ENCODE measurements at places on chromosomes 1 and 21. TPM values are rescaled to one million over a fixed set of nuclear protein-coding genes. Genes with fewer than 3 reads are reported as not detected.
A peak's percentile ranks its signal among the peaks of the same experiment; 100 is the strongest.

GRCh38 chr1:37776946-37777516 is 12.1 kb upstream of the EPHA10 start:
- DNase-seq = no peak

SERPINC1 gene
- total RNA-seq = not detected

DNA sequence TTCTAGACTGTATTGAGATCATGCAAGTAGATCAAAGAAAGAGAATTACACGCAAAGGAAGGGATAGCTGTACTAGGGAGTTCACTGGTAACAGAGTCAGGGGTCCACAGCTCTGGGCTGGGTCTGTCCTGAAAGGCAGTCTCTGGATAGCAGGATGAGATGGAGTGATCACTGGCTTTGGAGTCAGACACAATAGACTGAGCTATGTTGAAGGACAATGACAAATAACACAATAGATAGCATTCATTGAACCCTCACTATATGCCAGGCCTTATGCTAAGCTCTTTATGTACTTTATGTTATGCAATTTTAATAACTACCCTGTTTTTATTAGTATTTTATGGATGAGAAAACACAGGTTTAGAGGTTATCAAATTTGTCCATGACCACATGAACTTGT is 10.0 kb upstream of the DNAJC6 start:
- DNase-seq = no peak

DNA sequence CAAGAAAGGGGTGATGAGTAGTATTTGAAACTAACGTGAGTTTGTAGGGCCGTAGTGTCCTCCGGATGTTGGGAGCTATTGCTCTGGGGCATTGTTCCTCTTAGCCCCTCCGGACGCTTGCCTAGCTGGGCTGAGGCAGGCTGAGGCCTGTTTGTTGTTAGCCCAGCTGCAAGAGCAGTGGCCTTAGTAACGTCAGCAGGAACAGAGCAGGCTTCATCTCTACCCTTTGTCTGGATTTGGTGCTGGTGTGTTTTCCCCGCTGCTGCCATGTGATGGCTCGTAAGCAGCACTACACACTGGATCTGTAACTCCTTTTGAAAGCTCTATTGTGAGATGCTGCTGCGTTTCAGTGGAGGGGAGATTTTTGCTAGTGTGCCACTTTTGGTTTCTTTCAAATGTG is 57.6 kb downstream of the DNM3 start:
- DNase-seq = no peak

GRCh38 chr1:77036560-77036959 is 169.3 kb downstream of the ST6GALNAC5 start:
- DNase-seq = no peak

OLIG2 gene
- not detected for total RNA-seq

- DNase-seq = no peak
These were observed 92.0 kb downstream of the DIRAS3 start for GRCh38 chr1:67958472-67958871.

FCER1G gene
- total RNA-seq = 194 TPM

GRCh38 chr1:67789551-67789950 is 43.7 kb downstream of the GNG12 start:
- DNase-seq = no peak

DNA sequence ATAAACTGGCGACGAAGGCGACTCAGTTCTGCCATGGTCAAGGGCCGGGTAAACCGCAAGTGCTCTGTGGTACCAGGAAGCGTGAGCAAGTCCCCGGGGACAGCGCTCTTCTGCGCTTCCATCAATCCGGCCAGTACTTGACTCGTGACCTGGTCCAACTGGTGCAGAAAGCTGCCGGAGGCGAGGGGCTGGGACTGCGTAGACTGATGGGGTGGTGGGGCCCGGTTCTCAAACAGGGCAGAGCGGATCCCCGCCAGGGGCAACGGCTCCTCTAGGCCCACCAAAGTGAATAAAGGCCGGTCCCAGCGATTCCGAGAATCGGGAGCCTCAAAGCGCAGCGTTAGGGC is 852 bp downstream of the KTI12 start:
- peak; percentile 64 for DNase-seq

GRCh38 chr1:211942583-211942982 is 92.8 kb downstream of the INTS7 start:
- no peak for DNase-seq

DNA sequence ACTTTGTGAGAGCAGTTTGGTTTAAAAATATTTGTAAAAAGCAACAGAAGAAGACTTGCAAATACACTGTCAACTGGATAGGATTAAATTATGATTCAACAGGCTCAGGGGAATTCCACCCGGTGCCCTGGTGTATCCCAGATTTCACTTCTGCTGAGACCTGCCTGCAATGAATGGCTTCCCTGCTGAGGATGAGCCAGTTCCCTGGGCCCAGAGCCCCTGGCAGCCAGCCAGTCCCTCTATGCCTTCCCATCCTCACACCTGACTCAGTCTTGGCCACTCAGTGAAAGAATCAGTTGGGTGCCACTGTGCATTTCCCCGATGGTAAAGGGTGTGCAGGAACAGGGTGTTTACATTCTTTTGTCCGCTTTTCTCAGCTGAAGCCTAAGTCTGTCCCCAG is 64.4 kb downstream of the KCTD3 start:
- no peak for DNase-seq

- no peak for DNase-seq
These were observed 52.1 kb upstream of the BACE2 start for GRCh38 chr21:41115851-41116250.

DNA sequence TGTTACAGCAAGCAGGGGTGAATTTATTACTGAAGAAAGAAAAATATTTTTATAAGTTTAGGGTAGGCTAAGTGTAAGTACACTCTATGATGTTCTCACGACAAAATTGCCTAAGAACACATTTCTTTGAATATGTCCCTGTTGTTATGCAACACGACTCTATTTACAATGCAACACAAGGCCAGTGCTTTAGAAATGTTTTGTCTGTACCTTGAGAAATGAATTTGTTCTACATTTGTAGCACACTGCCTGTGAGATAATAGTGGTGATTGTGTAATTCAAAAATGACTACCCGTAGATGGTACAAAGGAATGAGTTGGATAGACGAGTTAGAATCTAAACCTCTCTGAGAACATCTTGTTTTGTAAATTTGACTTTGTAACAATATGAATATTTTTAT is 63.7 kb upstream of the IGSF5 start:
- DNase-seq = no peak

TGFBR3 gene
- 78.3 TPM for total RNA-seq

GRCh38 chr1:204153667-204154066 is 1.8 kb upstream of the ETNK2 start:
- DNase-seq = no peak

DNA sequence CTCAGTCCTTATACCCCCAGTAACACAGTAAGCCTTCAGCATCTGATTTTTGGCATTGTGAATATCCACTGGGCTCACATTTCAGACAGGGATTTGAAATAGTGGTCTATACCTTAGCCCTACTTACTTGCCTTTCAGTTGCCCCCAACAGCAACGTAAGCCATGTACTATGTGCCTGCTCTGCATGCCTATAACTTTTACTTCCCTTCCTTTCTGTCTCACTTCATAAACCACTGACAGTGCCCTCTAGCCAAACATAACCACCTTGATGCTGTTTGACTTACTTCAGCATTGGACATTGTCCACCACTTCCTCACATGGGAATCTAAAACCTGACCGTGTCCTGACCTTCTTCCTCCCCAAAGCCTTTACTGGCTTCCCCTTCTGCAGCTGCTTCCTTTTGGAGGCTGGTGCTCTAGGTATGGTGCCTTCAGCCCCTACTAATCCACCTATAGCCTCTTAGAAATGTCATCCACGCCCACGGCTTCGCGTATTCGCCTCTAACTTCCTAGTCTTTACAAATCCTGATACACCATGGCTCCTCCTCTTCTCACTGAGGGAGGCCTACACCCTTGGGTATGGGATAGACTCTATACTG is 3.6 kb upstream of the ZNF672 start:
- DNase-seq = no peak

TUFT1 gene
- total RNA-seq = 9.9 TPM

- no peak for DNase-seq
These were observed 207.7 kb downstream of the HHAT start for GRCh38 chr1:210536254-210536961.

ADAMTS5 gene
- total RNA-seq = under 0.01 TPM

DNA sequence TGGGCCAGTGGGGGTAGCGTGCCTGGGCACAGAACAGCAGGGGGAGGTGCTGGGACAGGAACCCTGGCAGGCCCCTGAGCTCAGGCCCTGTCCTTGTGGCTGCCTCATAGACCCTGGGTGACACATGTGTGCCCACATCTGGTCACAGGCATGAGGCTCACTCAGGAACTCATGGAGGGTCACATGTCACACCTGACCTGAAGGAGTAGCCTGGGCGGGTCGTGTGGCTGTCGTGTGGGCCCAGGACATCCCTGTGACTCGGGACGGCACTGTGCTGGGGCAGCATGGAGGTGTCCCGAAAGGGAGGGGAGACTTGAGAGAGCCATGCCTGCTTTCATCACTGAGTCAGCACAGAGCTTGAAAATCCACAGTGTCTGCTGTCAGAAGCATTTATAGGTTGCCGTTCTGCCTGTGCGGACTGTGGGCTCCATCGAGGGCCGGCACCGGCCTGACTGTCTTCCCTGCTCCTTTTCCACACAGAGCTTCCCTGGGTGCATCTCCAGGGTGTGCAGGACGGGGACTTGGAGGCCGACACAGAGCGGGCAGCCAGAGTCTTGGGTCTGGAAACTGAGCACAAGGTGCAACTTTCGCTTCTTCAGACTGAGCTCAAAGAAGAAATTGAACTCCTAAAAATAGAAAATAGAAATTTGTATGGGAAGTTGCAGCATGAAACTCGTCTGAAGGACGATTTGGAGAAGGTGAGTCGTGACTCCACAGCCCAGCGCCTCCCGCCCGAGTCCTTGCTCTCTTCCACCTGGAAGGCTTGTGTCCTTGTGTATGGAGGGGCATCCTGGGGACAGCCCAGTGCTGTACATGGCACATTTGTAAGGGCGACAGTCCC is 32.8 kb downstream of the PCNT start:
- no peak for DNase-seq

PTPN22 gene
- total RNA-seq = 15.2 TPM

ELF3 gene
- total RNA-seq = 148 TPM

GUCA2A gene
- not detected for total RNA-seq

GRCh38 chr1:29646161-29646775 is 409.9 kb downstream of the PTPRU start:
- no peak for DNase-seq

- DNase-seq = no peak
These were observed 22.9 kb upstream of the NDC1 start for GRCh38 chr1:53860967-53861411.

VANGL2 gene
- total RNA-seq = 4.3 TPM

NR1I3 gene
- not detected for total RNA-seq

DNA sequence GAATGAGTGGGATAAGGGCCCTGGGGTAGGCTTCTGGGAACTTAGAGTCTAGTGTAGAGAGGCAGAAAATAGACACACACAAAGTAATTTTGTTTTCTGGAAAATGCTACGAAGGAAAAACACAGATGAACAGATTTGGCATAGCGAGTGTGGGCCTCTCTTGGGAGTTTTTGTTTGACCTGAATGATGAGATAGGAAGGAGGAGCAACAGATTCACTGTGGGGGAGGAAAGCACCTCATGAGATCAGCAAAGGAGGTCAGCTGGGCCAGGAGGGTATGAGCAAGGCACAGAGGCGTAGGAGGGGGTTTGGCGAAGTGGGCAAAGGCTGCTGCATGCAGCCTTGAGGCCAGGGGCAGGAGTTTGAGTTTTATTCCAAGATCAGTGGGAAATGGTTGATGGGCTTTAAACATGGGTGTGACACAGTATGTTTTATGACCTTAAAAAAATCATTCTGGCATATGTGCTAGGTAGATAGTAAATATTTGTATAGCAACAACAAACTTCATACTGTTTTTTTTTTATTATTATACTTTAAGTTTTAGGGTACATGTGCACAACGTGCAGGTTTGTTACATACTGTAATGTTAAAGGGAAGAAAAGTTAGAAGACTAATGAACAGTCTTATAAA is 57.9 kb downstream of the FGGY start:
- DNase-seq = no peak

DNA sequence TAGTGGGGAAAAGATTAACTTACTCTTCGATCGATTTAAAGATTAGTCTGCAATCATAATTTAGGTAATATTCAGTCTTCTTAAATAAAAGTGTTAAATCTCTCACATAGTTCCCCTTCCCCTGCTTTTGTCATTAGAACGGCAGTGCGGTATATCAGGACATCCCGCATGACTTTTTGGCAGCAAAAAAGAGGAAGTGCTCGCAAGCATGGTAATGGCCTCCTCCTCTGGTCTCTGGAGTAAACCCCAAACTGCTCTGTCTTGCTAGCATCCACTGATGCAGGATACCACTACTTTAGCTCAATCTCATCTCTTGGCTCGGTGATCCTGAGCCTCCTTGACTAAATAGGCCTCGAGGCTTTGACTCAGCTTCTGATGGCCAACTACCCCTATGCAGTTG is 78.7 kb upstream of the VAV3 start:
- no peak for DNase-seq

DNA sequence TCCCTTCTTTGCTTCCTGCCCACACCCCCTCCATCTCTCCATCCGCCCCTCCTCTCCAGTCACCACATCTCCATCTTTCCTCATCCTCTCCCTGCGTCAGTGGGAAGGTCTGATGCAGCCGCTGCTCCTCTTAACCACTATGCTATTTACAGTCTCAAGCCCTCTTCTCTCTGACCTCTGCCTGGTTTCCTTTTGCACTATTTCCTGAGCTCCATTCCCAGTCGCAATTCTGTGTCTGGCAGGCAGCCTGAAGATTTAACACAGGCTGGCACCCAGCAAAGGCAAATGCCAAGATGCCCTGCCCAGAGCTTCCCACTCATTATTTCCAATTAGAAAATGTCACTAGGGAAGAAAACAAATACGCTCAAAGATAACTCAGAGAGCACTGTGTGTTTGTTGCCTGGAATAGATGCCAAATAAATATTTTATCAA is 89.6 kb upstream of the LPGAT1 start:
- peak; percentile 42 for DNase-seq

GRCh38 chr1:206059355-206059915 is 6.5 kb downstream of the RHEX start:
- no peak for DNase-seq

H6PD gene
- total RNA-seq = 48.6 TPM

CFHR4 gene
- total RNA-seq = not detected

UQCRHL gene
- total RNA-seq = 2.1 TPM

DNA sequence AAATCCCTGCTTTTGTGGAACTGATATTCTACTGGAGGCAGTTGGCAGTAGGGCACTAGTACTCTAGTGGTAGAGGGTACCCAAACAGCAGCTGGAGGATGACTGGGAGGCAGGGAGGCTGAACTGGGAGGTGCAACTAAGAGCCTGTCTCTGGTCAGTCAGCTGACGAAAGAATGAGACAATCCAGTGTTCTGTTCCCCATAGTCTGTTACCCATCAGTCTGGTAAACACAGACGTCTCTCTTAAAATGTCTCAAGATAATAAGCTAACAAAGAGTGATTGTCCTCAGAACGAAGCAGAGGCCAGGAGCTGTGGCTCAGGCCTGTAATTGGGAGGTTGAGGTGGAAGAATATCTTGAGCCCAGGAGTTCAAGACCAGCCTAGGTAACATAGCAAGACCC is 30.4 kb downstream of the TFAP2E start:
- DNase-seq = no peak

AMIGO1 gene
- total RNA-seq = 10.4 TPM

- DNase-seq = peak; percentile 22
These were observed 8.1 kb downstream of the LRRC53 start for GRCh38 chr1:74504125-74504932.

NES gene
- total RNA-seq = 33.5 TPM

GRCh38 chr1:54645806-54646676 is 4.5 kb downstream of the MROH7 start:
- no peak for DNase-seq

Data from upper lobe of left lung (tissue), 6 donors.